ENCODE measurements at places on chromosomes 2 and 18.
A peak's percentile ranks its signal among the peaks of the same experiment; 100 is the strongest.

- no peak for DNase-seq
Observed at GRCh38 chr2:149329068-149329467, 1.3 kb upstream of the LYPD6 start.

GRCh38 chr2:175890636-175891242 is 111.3 kb downstream of the LNPK start:
- no peak for DNase-seq

DNA sequence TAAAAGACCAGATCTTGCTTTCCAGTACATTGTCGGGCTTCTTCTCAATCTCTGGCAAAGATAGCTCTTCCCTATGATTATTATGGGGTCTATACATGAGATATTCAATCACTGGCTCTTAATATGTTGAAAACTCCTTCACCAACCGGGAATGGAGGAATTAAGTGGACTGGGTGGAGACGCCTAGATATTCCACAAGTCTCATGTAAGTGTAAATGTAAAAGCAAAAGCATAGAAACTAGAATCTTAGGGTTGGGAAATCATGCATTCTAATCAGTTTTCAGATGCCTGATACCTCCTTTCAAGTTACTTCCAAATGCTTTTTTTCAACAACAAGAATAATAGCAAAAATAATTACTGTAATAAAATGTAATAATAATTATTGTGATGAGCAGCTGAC is 38.0 kb downstream of the DPP4 start:
- no peak for DNase-seq

GRCh38 chr2:96877042-96877451 is 7.2 kb upstream of the SEMA4C start:
- no peak for DNase-seq

DNA sequence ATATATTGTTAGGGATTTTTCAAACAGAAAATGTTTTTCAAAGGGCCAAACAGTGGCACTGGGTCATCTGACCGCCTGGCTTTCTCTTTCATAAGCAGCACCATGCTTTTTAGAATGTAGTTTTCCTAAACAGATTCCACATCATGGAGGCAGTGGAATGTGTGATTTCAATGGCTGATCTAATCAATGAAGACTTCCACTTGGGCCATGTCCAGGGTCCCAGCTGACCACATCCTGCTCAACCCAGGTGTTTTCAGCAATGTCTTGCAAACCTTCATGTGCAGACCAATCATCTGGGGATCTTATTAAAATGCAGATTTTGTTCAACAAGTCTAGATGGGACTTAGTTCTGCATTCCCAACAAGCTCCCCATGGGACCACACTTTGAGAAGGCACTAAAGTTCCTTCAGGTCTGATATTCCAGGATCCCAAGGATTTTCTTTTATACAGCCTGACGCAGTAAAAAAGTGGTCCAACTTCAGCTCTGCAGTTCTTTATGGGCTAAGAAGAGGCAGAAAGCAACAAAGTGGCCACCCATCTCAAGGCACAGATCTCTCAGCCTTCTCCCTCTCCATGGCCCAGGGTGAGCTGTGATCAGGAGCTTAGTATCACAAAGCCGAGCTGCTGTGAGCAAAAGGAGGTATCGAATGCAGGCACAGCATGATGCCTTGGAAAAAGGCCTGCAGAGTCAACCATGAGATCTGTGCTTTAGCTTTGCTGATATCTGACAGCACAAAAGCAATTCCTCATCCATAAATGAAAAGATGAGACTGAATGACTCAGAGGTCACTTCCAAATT is 3.7 kb downstream of the ALKAL2 start:
- no peak for DNase-seq

DNA sequence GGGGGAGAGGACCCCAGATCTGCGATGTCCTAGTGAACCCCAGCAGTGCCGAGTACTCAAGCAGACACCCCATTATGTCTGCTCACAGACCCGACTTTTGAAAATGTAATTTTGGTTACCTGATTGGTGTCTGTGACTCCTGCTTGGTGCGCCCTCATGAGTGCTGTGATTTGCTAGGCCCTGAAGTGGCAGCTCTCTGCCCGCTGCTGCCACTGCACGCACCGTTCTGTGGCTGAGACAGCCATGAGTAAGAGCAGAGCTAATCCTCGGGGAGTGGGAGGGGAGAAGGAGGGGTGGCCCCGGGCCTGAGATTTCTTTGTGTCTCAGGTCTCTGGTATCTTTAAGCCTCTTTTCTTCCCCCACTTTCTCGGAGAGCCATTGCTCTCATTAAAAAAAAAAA is 18.2 kb downstream of the FHOD3 start:
- DNase-seq: no peak

GRCh38 chr2:112807233-112807807 is 23.0 kb upstream of the IL1A start:
- no peak for DNase-seq

GRCh38 chr2:216838151-216838550 is 21.7 kb downstream of the TNP1 start:
- DNase-seq: no peak

DNA sequence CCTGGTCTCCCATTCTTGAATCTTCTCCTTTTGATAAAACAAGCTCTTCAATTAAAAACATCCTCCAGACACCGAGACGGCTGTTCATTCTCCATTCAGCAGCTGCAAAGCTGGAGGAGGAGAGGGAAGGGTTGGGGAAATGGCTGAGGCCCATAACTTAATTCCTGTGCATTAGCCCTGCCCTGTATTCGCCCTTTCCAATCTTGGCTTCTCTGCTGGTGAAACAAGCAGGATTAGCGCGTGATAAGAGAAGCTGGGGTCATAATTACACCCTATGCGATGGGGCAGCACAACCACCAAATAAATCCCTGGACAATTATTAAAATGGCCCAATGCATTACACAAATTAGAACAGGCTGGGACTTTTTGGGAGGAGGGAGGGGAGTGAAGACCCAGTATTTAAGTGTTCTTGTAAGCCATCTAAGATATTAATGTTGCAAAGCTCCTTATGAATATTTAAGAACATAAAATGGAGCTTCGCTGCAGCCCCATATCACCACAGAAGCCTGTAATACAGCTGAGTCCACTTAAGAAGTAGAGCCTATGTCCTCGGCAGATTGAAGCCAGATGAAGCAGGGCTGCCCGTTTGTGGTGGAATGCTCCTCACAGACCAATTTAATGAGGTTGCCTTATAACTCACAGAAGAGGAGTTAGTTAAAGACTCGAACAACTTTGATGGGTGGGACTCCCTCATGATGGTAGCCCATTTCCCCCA is 176.6 kb upstream of the SKOR2 start:
- no peak for DNase-seq

GRCh38 chr18:75130591-75131328 is 78.2 kb downstream of the PTGR3 start:
- DNase-seq: no peak

GRCh38 chr18:12306752-12307700 is 1.0 kb upstream of the TUBB6 start:
- DNase-seq: peak; percentile 34

DNA sequence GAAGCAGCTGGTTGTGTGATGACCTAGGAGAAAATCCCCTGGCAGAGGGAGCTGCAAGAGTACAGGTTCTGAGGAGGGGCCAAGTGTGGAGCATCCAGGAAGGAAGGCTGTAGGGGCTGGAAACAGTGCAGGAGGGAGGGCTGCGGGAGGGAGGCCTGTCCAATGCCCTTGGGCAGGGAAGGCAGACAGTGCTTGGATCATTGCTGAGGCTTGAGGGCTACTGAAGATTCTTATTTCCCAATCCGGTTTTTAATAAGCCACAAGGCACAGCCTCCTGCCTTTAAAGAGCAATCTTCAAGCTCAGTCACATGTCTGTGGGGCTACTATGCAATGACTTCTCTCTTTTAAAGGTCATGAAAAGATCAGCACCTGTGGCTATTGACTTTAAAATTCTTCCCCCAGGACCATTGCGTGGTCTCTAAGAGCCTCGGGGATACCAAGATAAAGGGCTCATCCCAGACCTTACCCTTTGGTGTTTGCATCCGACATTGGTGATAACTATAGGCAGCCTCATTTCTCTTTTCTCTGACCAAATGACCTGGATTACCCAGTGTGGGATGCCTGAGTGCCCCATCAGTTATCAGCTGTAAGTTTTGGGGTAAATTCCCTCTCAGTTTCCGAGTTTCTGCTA is 149.6 kb downstream of the DOCK10 start:
- no peak for DNase-seq

- DNase-seq: no peak
Observed at GRCh38 chr2:212854116-212854515, 297.3 kb downstream of the IKZF2 start.

- no peak for DNase-seq
Observed at GRCh38 chr2:52532956-52533355, 1234.6 kb upstream of the CHAC2 start.

GRCh38 chr18:31740180-31740579 is 20.5 kb downstream of the SLC25A52 start:
- DNase-seq: no peak

- no peak for DNase-seq
Observed at GRCh38 chr2:217610401-217610814, 392.4 kb downstream of the TNS1 start.

- no peak for DNase-seq
Observed at GRCh38 chr18:63905361-63905760, 2.4 kb upstream of the SERPINB10 start.

DNA sequence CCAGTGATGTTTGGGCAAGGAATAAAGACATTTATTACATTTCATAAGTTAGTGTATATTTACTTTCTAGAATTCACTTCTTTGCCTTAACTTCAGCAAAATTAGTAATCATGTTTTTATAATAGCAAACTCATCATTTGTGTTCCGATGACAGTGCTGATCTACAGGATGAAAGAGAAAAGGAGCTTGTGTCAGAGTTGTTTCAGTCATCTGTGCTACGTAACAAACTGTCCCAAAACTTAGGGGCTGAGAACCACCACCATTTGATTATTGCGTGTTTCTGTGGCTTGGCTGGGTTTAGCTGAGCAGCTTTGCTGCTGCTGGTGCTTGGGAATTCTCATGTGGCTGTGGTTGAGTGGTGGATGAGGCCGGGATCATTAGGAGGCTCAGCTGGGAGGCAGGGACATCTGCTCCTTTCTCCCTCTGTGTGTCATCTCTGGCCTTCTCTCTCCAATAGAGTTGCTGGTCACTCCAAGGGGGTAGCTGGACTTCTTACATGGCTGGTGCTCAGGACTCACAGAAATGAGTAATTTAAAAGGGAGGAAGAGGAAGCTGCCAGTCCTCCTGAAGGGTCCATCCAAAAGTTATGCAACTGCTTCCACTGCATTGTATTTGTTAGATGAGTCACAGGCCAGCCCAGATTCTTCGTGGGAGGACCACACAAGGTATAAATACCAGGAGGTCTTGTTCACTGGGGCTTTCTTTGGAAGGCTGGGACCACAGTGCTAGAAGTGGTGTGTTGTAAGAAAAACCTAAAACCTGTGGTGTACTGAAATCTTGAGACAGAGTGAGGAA is 43.4 kb upstream of the HAAO start:
- peak; percentile 95 for DNase-seq

GRCh38 chr2:23595601-23596251 is 210.7 kb downstream of the KLHL29 start:
- DNase-seq: no peak

DNA sequence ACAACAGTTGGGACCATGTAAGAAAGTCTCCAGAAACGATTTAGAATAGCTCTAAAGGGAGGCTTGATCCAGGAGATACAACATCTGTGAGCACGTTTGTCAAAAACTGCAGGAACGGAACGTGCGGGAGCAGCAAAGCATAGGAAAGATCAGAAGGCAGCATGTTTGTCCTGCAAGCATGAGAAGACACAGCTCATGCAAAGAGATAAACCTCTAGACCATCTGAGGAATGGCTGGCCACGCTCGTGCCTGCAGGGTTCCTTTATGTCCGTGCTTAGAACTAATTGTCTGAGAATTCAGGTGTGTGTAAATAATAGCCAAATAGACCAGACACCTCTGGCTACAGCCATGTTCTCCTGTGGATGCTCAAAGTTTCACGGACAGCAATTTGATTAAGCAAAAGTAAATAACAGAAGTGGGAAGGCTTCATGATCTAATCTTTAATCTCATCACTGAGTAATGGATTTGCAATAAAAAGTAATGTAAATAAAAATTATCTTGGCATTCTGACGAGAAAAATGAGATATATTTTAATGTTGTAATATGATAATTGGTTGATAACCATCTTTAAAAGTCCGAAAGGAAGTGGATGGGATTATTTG is 534.8 kb upstream of the CDH7 start:
- DNase-seq: no peak

- peak; percentile 6 for DNase-seq
Observed at GRCh38 chr2:149313512-149313972, 16.8 kb upstream of the LYPD6 start.

DNA sequence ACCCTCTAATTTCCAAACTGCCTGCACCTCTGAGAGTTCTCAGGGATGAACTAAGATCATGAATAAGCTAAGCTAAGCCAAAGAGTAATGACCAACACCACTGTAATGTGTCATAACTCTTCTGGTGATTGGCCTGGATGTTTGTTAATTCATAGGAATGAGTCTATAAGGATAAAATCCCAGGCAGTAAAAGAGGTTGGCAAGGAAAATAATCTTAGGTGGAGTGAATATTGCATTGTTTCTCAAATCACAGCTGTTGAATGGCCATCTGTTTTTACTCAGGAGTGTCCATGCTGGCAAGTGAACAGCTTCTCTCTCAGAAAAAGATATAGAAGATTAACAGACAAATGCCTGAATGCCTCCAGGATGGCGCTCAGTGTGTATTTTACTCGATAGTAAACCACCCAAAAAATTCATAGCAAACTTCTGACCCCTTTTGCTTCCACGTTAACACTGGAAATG is 60.8 kb upstream of the GLS start:
- no peak for DNase-seq

DNA sequence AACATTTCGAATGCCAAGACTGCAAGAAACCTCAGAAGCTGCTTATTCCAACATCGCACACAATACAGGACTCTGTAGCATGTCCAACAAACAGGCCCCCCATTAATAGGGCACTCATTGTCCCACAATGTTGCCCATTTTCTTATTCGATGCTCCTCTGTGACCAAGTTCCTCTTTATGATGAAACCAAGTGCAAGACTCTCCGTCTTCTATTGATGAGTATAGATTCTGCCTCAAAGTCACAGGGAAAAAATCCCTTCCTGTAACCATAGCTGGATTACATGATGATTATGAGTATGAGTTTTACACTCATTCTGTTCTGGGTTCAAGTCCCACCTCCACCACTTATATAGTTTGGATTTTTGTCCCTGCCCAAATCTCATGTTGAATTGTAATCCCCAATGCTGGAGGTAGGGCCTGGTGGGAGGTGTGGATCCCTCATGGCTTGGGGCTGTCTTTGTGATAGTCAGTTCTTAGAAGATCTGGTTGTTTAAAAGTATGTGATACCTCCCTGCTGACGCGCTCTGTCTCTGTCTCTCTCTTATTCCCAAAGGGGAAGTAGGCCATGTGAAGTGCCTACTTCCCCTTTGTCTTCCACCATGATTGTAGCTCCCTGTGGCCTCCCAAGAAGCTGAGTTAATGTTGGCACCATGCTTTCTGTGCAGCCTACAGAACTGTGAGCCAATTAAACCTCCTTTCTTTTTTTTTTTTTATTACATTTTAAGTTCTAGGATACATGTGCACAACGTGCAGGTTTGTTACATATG is 148.7 kb downstream of the OSR1 start:
- DNase-seq: no peak

Data from non-pigmented ciliary epithelial cell (primary cell).